ENCODE measurements at places on chromosomes 3 and 15.

DNA sequence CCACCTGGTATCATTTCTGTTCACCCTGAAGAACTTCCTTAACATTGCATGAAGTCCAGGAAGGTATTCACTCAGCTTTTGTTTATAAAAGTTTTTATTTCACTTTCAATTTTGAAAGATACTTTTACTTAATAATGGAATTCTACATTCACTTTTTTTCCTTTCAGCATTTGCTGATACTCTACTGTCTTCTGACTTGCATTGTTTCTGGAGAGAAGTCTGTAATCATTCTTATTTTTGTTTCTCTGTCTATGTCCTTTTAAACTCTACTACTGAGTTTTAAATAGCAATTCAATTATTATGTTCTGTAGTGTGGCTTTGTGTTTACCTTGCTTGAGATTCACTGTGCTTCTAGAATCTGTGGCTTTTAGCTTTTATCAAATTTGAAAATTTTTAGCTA is 42.4 kb downstream of the MYL3 start:
- DNase-seq = no peak

DNA sequence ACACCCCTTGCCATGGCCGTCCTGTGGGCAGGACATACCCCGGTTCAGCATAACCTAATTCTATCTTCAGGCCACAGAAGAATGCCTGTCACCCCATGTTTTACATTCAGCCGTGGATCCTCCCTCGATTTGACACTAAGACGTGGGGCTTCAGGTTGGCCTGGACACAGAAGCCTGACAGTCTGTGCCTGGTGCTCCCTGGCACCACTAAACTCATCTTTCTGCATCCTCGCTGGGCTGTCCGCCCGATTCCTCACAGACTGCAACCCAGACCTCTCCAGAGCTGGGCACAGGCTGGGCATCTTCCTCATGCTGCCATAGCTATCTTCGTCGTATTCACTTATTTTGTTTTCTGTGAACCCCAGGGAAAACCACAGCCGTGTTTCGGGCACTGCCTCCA is 117.8 kb upstream of the IQSEC1 start:
- no peak for DNase-seq

- DNase-seq = no peak
Observed at GRCh38 chr3:32460031-32460749, 42.5 kb downstream of the CMTM6 start.

DNA sequence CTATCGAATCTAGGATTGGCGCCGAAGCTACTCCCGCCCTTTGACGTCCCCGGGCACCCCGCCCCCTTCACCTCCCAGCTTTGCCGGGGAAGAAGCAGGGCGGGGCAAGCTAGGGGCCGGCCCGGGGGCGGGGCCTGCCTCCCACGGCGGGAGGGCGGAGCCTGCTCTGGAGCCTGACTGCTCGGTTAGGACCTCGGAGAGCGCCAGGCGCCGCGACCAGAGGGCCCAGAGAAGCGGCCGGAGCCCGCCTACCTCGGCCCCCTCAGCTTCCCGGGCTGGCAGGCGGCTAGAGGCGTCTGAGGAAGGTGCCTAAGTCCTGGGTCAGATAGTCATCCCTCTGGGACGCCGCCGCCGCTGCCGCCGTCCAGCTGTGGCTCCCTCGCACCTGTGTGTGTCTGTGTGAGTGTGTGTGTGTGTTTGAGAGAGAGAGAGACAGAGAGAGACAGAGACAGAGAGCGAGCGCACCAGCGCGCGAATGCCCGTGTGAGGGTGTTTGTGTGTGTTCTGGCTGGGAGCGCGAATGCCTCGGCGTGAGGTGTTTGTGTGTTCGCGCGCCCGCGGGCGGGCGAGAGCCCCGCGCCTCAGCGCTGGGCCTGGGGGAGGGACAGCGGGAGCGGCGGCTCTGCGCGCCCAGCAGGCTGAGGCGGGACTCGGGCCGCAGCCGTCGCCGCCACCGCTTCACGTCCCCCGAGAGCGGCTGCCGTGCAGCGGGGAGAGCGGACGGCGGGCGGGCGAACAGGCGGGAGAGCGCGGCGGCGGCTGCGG is at the start of gene STXBP5L:
TSS of gene STXBP5L (plus strand) at position 176 of the 765 bp plus-strand sequence. CDS start 1,374 bp downstream, outside the sequence.
- peak; percentile 96 for DNase-seq

GRCh38 chr3:156406393-156406792 is 148.5 kb downstream of the SSR3 start:
- DNase-seq = no peak

- DNase-seq = no peak
Observed at GRCh38 chr3:117681619-117682018, 972.0 kb downstream of the TUSC7 start.

DNA sequence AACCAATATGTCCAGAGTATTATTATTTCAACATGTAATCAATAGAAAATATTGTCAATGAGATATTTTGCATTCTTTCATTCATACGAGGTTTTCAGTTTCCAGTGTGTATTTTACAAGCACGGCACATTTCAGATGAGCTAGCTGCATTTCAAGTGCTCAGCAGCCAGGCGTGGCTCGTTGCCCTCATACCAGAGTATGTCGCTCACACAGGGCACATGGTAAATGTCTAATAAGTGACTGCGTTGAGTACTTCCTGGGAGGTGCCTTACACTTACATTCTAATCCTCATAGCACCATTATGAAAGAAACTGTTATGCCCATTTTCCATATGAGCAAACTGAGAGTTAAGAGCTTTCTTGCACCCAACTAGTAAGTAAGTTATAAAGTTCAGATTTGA is 47.4 kb downstream of the TMEM266 start:
- DNase-seq = peak; percentile 14

DNA sequence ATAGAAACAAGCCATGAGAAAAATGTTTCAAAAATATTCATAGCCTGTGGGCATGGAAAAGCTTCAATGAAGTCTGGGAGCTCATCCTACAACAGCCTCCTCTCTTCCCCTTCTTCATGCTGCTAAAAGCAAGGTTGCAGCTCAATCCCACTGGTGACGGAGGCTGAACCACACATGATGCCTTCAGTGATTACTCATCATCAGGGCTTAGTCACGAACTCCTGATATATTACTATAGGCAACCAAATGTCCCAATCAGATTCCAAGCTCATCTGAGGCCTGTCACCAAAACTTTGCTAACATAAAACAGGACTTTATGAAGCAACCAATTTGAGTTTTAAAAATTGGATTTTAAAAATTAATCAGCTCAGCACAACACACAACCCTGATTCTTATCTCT is 24.0 kb upstream of the SLC24A5 start:
- DNase-seq = no peak

- no peak for DNase-seq
Observed at GRCh38 chr15:70440416-70441138, 322.8 kb downstream of the UACA start.

DNA sequence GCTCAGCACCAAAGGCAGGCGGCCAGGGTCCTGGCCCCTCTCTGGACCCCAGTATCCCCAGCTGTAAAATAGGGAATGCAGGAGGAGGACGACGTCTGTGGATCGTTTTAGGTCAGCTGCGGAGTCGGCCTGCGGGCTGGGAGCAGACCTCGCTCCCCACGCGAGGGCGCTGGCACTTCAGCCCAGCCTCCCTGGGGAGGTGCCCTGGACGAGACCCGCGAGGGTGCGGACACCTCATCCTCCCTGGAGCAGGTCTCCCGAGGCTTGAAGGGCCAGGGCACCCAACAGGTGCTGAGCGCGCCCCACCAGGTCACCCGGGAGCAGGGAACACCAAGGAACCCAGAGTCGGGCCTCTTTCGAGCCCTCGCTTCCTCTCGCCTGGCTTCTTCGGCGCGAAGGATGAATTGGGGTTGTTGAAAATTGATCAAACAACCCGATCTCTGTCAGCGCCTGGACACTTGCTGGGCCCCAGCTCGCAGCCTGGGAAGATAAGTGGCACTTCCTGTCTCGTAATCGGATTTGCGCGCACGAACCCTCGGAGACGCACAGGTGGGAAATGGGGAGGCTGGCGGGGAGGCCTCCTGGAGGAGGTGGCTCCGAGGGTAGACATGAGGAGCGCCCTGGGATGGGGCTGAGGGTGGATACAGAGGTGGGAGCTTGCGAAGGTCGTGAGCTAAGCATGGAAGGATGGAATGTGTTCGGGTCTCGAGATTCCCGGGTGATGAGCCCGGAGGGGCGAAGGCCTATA is 588 bp upstream of the VIPR1 start:
- DNase-seq = peak; percentile 53

GRCh38 chr15:34652726-34653033 is 69.2 kb upstream of the GOLGA8B start:
- no peak for DNase-seq

GRCh38 chr15:52109559-52110451 is 2.8 kb downstream of the BCL2L10 start:
- no peak for DNase-seq

GRCh38 chr3:113783463-113783862 is 36.6 kb downstream of the ATP6V1A start:
- no peak for DNase-seq

- DNase-seq = peak; percentile 16
Observed at GRCh38 chr3:65348398-65348995, 660.7 kb upstream of the ADAMTS9 start.

DNA sequence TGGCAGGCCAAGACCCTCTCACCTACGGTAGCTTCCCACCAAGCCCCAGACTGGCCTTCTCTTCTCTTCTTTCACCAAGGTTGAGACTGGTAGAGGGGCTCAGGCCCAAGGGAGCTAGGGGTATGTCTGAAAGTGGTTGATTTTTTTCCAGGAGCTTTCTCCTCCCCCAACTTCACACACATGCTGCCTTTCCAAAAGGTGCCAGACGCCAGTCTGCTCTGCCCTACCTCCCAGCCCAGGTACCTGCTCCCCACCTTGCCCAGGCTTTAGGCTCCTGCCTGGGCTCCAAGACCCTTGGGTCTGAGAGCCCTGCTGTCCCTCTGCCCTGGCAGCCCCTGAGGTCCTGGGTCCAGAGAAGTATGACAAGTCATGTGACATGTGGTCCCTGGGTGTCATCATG is 28.4 kb downstream of the MAPKAPK3 start:
- DNase-seq = no peak

DNA sequence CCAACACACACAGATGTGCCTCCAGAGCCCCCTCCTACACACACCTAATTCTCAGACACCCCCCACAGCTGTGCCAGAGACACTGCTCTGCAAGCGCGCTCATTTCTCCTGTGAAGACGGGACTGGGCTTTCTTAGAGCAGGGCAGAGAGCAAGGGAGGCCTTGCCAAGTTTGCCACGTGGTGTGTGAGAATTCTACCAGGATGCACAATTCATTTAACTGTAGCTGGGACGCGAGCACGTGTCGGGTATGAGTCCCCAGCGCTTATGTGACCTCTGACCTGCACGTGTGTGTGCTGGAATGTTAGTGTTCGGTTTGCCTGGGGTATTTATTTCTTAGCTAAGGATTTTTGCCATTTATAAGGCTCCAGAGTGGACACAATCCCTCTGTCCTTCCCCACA is 37.0 kb downstream of the FEM1B start:
- no peak for DNase-seq

DNA sequence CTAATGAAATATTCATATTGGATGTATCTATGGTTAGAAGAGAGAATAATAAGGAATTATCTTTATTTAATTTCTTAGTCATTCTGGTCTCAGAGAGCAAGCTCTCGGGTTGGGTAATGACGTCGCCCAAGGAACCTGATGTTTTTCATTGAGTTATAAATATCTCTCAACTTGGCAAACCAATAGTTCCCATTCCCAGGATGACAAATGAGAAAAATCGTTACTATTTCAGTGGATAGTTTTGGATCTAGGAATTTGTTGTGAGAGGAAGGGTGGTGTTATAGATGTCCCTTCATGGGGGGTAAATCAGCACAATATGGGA is 162.9 kb upstream of the NR2E3 start:
- no peak for DNase-seq

- no peak for DNase-seq
Observed at GRCh38 chr3:170564664-170565063, 21.2 kb downstream of the SLC7A14 start.

DNA sequence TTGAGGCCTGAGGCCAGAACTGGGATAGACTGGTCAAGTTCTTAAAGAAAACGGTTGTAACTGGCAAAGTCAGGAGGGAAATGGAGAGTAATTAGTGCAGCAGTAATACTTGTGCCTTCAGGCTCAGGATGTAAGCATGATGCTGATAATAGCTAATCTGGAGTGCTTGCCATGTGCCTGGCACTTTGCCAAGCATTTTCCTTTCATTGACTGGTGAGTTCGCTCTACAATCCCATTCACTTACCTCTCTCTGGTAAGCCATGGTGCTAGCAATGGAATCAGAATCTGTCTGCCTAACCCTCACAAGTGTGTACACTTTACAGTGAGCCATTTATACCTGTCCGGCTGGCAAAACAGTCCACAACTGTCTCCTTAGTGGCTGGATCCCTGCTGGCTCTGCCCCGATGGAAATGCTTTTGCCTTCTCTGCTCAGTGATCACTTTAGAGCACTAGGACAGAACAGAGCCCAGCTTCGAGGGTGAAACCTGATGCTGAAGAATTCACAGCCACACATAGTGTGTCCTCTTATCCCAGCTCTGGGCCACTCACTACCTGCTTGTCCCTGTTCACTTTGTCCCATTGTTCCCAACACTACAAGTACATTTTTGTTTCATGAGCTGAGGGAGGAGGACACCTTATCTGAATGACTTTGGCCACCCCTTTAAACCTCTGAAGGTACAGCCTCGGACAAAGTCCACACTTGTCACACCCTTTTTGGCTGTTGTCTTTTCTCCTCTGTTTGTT is 10.3 kb downstream of the CHP1 start:
- DNase-seq = peak; percentile 59

- DNase-seq = no peak
Observed at GRCh38 chr3:54185740-54186139, 63.4 kb downstream of the CACNA2D3 start.

- no peak for DNase-seq
Observed at GRCh38 chr3:20154928-20155327, 31.1 kb downstream of the SGO1 start.

GRCh38 chr3:128551451-128551850 is 58.5 kb upstream of the GATA2 start:
- DNase-seq = no peak

GRCh38 chr15:29665444-29666003 is 156.7 kb downstream of the TJP1 start:
- DNase-seq = no peak

DNA sequence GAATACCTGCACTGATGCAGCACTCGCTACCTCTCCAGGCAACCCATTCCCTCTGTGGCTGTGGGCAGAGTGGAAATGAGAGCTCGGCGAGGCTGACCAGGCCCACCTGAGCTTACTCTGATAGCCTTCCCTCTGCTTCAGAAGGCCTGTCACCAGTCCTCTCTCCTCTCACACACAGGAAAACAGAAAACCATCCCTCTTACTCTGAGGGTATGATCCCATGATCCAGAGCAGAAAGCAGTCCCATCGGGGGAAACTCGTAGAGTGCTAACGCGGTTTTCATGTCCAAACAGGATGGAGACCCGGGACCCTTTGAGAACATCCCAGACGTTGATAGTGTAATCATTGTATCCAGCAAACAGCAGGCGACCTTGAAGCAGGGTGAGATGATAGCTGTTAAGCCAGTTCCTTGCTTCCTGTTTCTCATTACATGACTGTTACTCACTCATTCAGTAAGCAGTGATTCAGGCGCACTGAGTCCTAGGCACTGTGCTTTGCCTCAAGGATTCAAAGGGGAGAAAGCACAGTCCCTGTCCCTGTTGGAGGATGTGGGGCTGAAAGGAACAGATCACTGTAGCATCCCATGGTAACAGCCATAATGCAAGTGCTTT is 11.8 kb upstream of the BCL2L10 start:
- DNase-seq = no peak
